ENCODE measurements at places on chromosomes 3 and 15.

GRCh38 chr15:58593870-58594269 lies 155.6 kb downstream of the ADAM10 start:
- DNase-seq = no peak

DNA sequence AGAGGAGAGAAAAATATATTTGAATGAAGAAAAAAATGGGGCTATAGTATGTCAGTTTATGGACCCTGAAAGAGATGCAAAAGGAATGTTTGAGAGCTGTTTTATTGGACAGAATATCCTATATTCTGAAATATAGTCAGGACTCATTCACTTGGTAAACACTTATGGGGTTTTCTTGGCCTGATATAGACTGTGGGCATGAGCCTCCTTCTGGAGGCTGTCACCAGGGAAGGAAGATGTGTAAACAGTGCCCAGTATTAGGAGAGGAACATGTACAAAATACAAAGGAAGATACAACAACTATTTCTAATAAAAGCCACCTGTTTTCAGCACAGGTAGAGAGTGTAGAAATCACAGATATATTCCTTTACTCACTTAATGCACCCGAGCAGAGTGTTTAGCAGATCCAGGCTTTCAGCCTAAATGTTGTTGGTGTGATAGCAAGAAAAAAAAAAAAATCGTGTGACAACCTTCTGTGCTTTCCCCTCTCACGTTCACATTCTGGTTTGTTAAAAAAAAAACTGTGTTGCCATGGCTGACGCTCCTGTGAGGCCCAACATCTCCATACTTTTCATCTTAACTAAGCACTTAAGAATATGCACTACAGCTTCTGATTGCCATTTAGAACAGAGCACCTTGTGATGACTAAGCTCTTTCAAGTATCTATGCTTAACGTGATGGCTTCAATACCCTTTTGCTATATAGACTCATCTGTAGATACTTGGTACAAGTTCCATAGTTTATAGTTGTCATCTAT lies 134.1 kb downstream of the MBNL1 start:
- no peak for DNase-seq

DNA sequence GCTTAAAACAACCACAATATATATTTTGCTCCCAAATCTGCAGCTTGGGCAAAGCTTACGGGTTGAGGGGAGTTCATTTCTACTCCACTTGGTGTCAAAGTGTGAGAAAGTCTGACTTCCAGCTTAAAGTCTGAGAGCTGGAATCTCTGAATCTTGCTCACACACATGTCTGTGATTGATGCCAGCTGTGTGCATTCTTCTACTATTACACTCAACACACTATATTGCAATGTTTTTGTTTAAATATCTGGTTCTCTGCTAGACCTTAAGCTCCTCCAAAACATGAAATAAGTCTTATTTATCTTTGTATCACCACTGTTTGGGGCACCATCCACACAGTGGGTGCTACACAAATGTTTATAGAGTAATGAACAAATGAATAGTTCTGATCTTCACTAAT lies 36.7 kb upstream of the SECISBP2L start:
- DNase-seq = no peak

GRCh38 chr3:148730676-148731075 lies 33.0 kb downstream of the AGTR1 start:
- DNase-seq = no peak

DNA sequence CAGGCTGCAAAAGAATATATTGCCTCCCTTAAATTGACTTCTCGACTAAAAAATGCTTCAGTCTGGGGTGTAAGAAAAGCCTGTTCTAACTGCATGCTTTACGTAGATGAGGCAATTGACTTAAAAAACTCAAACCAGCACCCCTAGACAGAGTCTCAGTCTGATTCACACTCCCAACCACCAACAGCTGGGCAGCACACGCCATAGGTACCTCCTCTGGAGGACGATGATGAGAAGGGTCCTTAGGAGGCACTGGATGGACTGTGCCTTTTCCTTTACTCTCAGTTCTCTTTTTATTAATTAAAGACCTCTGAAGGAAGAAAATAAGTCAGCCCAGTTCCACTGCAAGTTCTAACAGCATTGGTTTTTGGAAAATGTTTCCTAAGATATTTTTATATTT lies 175.0 kb downstream of the PDZRN3 start:
- no peak for DNase-seq

GRCh38 chr3:150148227-150148626 lies 177.5 kb upstream of the PFN2 start:
- DNase-seq = no peak
